Osteocyte (in vitro differentiated cells): ENCODE measurements at places on chromosomes 5 and 9. TPM values are rescaled to one million over a fixed set of nuclear protein-coding genes. Genes with fewer than 3 reads are reported as not detected.

- H3K27me3 ChIP-seq, result no peaks in the 10 kb centered on the region
- H3K27ac ChIP-seq, result peak overlapping the region; percentile 38
- DNase-seq, result no peak
- H3K4me3 ChIP-seq, result peak overlapping the region; percentile 18
Measured at GRCh38 chr5:59661954-59662615, 231.4 kb downstream of the PDE4D start.

DNA sequence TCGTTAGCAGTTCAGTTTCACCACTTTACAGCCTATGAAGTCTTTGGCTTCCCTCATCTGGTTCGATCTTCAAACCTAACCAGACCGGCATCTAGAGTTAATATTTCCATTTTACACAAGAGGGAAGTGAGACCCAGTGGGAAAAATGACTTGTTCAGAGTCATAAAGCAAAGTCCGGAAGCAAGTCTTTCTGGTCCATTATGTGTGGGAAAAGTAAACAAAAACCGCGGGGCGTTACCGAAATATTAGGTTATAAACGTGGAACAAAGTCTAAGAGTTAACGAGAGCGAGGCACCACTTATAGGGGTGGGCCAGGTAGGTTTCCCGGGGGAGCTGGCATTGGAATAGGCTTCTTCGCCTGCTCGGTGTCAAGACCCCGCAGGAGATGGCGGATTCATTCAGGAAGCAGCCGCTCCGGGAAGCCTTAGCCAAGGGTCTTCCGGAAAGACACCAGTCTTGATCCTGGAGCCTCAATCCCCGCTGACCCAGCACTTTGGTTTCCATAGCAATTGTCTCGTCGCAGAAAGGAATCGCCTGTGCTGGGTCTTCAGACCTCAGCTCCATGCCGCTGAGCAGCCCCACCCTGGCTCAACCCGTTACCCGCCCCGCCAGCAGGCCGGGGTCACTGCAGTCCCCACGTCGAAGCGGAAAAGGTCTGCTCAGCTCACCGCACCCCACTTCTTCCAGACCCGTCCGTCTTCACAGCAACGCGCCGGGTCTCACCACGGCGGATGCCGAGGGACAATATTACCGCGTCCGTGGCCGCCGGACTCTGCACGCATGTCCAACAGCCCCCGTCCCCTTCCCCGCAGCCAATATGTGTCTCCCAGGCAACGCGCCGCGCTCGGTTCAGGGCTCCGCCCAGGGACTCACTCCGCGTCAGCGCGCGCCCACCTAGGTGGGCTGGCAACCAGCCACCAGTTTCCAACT is at the start of gene C5orf52:
Gene C5orf52, plus strand, starts transcription at position 872 of the 930 bp plus-strand sequence. CDS start 82 bp downstream, outside the sequence.
- peak within 1 kb of the TSS; percentile 83 for H3K4me3 ChIP-seq
- H3K4me1 ChIP-seq, result peaks cover 6% of the 10 kb centered on the region
- H3K27me3 ChIP-seq, result no peaks in the 10 kb centered on the region
- peak; percentile 86 for DNase-seq
- no peaks in the 10 kb centered on the region for H3K36me3 ChIP-seq

GRCh38 chr5:106367281-106367680 is 1303.5 kb downstream of the EFNA5 start:
- no peak for DNase-seq
- H3K27ac ChIP-seq, result no peak overlapping the region
- H3K4me3 ChIP-seq, result no peak overlapping the region
- no peaks in the 10 kb centered on the region for H3K27me3 ChIP-seq
- H3K36me3 ChIP-seq, result peaks cover 4% of the 10 kb centered on the region

- peaks cover 6% of the 10 kb centered on the region for H3K4me1 ChIP-seq
- DNase-seq, result peak; percentile 83
- H3K36me3 ChIP-seq, result no peaks in the 10 kb centered on the region
- H3K27me3 ChIP-seq, result peaks cover 46% of the 10 kb centered on the region
- peak overlapping the region; percentile 32 for H3K27ac ChIP-seq
Measured at GRCh38 chr9:97039514-97039860, 545 bp upstream of the CTSV start.

GRCh38 chr9:95341293-95341962 is 23.9 kb upstream of the FANCC start:
- DNase-seq, result no peak
- no peak overlapping the region for H3K4me3 ChIP-seq
- no peaks in the 10 kb centered on the region for H3K36me3 ChIP-seq
- no peaks in the 10 kb centered on the region for H3K27me3 ChIP-seq
- no peaks in the 10 kb centered on the region for H3K4me1 ChIP-seq

GRCh38 chr9:122197426-122197825 is 31.3 kb downstream of the LHX6 start:
- no peaks in the 10 kb centered on the region for H3K36me3 ChIP-seq
- H3K4me1 ChIP-seq, result peaks cover 13% of the 10 kb centered on the region
- DNase-seq, result no peak

Gene SLC6A3
- total RNA-seq, result not detected in 2 replicates

DNA sequence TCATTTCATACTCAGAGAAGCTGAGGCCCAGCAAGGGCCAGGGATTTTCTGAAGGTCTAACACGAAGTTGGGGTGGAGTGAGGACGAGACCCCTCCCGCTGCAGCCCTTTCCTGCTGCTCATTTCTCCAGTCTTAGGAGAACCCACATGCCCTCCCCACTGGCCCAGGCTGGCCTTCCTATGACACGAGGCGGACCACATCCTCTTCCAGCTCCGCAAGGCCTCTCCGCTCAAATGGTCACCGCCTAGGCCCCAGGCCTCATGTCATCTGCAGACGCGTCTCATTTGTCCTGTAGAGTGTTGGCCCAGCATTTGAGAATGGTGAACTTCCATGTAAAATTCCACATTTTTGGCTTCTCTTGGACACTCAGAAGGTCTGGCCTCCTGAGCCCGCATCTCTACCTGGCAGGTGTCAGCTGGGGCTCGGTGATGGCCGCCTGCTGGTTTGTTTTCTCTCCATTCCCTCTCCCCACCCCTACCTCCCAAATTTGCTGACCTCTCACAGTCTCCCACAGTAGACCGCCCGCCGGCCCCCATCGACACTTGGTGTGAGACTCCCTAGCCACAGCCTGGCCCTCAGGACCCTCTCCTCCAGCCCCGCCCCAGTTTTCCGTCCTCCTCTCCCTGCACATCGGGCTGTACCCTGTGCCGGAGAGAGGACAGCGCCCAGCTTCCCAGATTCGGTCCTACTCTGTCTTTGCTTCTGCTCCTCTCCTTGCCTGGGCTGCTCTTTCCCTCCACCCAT is 51.7 kb downstream of the ERGIC1 start:
- no peak overlapping the region for H3K4me3 ChIP-seq
- no peak overlapping the region for H3K27ac ChIP-seq
- no peaks in the 10 kb centered on the region for H3K27me3 ChIP-seq
- H3K36me3 ChIP-seq, result peaks cover 33% of the 10 kb centered on the region
- DNase-seq, result no peak

Gene ZBTB5
- 16.3 and 17.6 TPM in 2 replicates for total RNA-seq

DNA sequence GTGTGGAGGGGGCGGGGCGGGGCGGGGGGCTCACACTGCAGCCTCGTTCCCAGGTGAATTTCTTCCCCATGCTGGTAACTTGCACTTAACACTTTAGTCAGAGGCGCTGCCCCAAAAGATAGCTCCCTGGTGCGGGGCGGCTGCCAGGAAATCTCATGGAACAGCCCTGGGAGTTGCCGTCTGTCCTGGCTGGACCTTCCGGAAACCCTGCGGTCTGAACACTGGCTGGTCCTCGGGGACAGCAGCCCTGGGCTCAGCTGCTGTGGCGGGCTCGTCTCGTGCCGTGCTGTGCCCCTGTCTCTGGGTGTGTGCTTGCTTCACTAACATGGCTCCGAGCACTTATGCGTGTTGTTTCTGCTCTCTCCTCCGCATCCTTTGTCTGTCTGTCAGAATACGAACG is 25.8 kb downstream of the PTGES2 start:
- no peak overlapping the region for H3K4me3 ChIP-seq
- peaks cover 31% of the 10 kb centered on the region for H3K36me3 ChIP-seq
- H3K4me1 ChIP-seq, result peaks cover 60% of the 10 kb centered on the region
- DNase-seq, result no peak

DNA sequence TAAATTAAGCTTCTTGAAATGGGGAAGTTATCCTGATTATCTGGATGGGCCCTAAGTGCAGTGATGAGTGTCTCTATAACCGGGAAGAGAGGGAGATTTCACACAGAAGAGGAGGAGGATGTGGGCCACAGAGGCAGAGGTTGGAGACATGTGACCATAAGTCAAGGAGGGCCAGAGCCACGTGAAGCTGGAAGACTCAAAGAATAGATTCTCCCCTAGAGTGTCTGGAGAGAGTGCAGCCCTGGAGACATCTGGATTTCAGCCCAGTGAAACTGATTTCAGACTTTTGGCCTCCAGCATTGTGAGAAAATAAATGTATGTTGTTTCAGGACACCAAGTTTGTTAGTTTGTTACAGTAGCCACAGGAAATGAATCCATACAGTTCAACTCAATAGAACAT is 442.9 kb downstream of the NTRK2 start:
- H3K27me3 ChIP-seq, result peaks cover 17% of the 10 kb centered on the region
- H3K4me3 ChIP-seq, result no peak overlapping the region
- peaks cover 7% of the 10 kb centered on the region for H3K4me1 ChIP-seq
- DNase-seq, result no peak

Gene PCDHA11
- total RNA-seq, result 7.2 and 8.2 TPM in 2 replicates

- no peak overlapping the region for H3K4me3 ChIP-seq
- no peaks in the 10 kb centered on the region for H3K27me3 ChIP-seq
- H3K4me1 ChIP-seq, result peaks cover 2% of the 10 kb centered on the region
- no peak overlapping the region for H3K27ac ChIP-seq
- DNase-seq, result no peak
Measured at GRCh38 chr9:131580358-131580757, 35.0 kb downstream of the PRRT1B start.

GRCh38 chr5:137563646-137564397 is 64.7 kb upstream of the SPOCK1 start:
- no peak for DNase-seq
- H3K4me3 ChIP-seq, result no peak overlapping the region
- H3K36me3 ChIP-seq, result no peaks in the 10 kb centered on the region
- no peaks in the 10 kb centered on the region for H3K27me3 ChIP-seq

Gene SEMA6A
- 2.3 and 2.6 TPM in 2 replicates for total RNA-seq

DNA sequence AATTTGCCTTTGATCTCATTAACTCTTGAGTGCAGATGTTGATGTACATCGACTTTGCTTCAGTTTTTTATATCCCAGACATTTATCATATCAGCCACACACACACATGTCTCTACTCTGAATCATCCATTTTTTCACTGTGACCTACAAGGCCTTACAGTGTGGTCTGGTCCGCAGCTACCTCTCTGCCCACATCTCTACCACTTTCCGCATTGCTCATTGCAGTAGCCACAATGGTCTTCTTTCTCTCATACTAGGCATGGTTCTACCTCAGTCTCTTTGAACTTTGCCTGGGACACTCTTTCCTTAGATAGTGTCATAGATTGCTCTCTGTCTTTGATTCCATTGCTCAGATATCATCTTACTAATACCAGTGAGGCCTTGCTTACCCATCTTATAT is 87.9 kb upstream of the FSD1L start:
- peaks cover 24% of the 10 kb centered on the region for H3K36me3 ChIP-seq
- H3K4me1 ChIP-seq, result no peaks in the 10 kb centered on the region
- H3K4me3 ChIP-seq, result no peak overlapping the region
- no peak for DNase-seq
- no peak overlapping the region for H3K27ac ChIP-seq

DNA sequence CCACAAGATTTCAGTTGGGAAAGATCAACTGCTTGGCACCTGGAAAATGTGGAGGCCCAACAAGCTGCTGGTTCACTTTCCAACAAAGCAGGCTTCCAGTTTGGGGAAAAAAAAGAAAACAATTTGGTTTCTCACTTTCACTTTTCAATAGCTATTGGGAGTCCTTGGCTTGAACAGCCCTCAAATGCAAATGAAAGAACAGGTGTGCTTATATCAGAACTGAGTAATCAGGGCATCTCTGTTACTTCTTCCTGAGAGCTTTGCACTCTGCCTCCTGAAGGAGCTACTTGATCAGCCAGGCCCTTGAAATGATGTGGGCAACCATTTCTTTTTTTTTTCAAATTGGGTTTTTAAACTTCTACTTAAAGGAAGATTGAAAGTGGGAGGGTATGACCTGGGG is 73.5 kb downstream of the MFAP3 start:
- H3K27ac ChIP-seq, result no peak overlapping the region
- peaks cover 18% of the 10 kb centered on the region for H3K27me3 ChIP-seq
- H3K36me3 ChIP-seq, result no peaks in the 10 kb centered on the region
- no peak overlapping the region for H3K4me3 ChIP-seq
- peaks cover 8% of the 10 kb centered on the region for H3K4me1 ChIP-seq

Gene ARL14EPL
- total RNA-seq, result not detected in 2 replicates

- no peaks in the 10 kb centered on the region for H3K4me1 ChIP-seq
- H3K4me3 ChIP-seq, result no peak overlapping the region
- no peaks in the 10 kb centered on the region for H3K27me3 ChIP-seq
- no peak for DNase-seq
Measured at GRCh38 chr5:176519810-176520720, 17.1 kb downstream of the RNF44 start.

DNA sequence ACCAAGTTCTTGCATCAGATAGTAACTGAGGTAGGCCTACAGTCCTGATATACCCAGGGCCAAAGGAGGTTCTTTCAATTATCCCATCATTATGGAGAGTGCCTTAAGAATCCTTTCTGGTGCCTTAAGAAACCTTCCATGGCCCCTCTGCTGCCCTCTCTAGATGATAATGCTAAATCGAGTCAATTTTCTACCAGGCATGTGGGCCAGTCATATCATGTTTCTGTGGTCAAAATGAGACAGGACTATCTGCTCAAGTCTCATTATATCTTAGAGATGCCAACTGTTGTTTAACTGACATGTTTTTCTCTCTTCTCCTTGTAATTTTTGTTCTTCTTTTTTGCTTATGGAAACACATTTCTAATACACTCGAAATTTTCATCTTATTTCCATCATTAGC is 127.6 kb downstream of the EDIL3 start:
- H3K4me3 ChIP-seq, result no peak overlapping the region
- peaks cover 9% of the 10 kb centered on the region for H3K36me3 ChIP-seq
- H3K4me1 ChIP-seq, result peaks cover 39% of the 10 kb centered on the region
- no peaks in the 10 kb centered on the region for H3K27me3 ChIP-seq
- no peak overlapping the region for H3K27ac ChIP-seq

- H3K36me3 ChIP-seq, result peaks cover 12% of the 10 kb centered on the region
- H3K27me3 ChIP-seq, result no peaks in the 10 kb centered on the region
- peak; percentile 85 for DNase-seq
- peaks cover 68% of the 10 kb centered on the region for H3K4me1 ChIP-seq
Measured at GRCh38 chr9:115672477-115673316, 480.9 kb upstream of the PAPPA start.
